ENCODE measurements at places on chromosomes 7 and 10.

DNA sequence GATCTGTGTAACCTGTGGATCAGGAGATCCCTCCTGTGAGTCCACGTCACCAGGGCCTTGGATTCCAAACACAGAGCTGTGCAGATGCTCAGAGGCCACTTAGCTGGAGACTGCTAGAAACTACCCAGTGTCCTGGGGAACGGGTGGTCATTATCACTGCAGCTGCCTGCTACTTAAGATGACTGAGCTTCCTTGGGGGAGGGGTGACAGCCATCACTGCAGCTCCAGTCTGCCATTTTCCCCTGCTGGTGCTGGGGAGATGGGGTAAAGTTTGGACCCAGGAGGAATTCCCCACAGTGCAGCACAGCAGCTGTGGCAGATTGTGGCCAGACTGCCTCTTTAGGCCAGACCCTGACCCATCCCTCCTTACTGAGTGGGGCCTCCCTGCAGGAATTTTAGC is 78.8 kb upstream of the VOPP1 start:
- no peak for DNase-seq

GRCh38 chr7:72032934-72033333 is 379.2 kb downstream of the CALN1 start:
- peak; percentile 31 for DNase-seq

GRCh38 chr7:132856416-132856815 is 225.5 kb downstream of the CHCHD3 start:
- no peak for DNase-seq

DNA sequence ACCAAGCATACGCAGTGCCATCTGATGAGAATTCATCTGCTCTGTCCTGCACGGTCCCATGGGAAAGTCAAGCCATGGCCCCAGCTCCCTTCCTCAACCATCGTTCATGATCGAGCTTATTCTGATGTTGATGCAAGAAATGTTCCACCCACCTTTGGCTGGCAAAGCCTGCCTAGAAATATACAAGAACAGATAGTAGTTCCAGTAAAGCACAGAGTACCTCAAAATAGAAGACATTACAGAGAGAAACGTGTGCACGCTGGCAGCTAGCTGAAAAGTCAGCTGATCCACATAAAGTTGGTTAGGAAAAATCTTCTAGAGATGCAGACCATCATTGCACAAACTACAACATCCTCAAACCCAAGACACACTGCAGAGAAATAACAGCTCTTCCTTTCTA is 127.0 kb downstream of the PTPRN2 start:
- DNase-seq, result no peak

DNA sequence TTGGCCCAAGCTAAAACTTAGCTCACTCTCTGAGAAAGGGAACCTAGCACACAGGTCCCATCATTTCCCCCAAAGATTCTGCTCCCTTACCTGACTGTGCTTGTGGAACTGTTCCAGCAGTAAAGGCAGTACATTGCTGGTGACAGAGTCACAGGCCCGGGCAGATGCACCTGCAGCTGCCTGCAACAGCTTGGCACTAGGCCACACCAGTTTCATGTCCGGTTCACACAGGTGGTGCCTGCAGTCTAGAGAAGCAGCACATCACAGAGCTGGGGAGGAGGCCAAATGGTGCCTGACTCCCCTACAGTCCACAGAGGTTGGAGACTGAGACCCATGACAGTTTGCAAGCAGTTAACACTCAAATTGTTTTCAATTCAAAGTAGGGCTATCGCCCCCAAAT is 22.2 kb downstream of the ZDHHC16 start:
- DNase-seq, result no peak

All from right hindlimb (tissue), 1 donor.